ENCODE measurements at places on chromosomes 5 and 9.

- DNase-seq: peak; percentile 42
Measured at GRCh38 chr5:139075066-139076050, 122.8 kb downstream of the SIL1 start.

GRCh38 chr9:18331808-18332209, 142.1 kb upstream of the ADAMTSL1 start:
- no peak for DNase-seq

DNA sequence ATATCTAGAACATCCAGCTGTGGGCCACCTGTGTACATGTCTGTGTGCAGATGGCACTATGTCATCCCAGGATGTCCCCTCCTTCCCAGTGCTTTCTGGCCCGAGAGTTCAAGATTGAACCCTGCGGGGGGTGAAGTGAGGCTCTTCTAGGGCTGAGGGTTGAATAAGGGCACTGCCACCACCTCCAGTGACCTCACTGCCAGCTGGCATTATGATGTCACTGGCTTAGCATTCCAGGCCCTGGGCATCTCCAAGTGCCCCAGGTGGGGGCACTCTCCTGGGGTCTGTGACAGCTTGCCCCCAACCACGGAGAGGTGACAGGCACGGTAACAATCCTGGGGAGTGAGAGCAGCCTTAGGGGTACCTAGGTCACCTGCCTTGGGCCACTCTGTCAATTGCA, 27.1 kb downstream of the CXXC5 start:
- no peak for DNase-seq

DNA sequence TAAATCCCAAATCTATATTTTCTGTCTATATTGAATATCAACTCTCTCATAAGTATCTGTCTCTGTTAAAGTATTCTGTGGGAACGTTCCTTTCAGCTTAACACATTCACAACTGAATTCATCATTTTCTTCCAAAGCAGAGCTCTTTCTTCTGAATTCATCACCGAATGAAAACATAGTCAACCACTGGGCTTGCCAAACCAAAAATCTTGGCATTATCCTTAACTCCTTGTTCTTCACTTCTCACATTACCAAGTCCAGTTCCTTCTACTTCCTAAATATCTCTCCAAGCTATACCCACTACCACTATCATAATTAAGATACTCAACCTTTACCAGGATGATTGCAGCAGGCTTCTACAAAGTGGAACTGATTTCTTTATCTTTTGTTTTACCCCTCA, 559.8 kb downstream of the MAT2B start:
- DNase-seq: no peak

DNA sequence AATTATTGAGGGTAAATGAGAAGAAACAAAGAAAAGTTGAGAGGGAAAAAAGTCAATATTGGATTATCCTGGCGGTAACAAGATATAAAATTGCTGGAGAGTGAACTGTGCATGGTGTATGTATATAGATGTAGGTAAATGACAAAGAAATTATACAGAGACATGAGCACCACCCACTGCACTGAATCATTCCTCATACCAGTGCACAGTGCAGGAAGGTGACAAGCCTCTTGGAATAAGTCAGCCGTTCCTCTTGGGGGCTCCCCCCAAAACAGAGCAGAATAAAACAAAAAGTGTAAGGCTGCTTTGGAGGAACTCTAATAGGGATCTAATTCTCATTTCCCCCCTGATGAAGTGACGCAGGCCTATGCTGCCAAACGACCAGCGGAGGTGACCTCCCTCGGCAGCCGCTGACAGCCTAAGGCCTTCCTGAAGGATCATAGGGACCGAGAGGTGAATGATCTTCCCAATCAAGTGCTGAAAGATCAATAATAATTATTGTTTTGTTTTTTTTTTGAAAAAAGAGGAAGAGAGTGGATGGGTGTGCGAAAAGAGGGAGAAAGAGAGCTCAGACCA, 245.0 kb downstream of the PSAT1 start:
- no peak for DNase-seq

DNA sequence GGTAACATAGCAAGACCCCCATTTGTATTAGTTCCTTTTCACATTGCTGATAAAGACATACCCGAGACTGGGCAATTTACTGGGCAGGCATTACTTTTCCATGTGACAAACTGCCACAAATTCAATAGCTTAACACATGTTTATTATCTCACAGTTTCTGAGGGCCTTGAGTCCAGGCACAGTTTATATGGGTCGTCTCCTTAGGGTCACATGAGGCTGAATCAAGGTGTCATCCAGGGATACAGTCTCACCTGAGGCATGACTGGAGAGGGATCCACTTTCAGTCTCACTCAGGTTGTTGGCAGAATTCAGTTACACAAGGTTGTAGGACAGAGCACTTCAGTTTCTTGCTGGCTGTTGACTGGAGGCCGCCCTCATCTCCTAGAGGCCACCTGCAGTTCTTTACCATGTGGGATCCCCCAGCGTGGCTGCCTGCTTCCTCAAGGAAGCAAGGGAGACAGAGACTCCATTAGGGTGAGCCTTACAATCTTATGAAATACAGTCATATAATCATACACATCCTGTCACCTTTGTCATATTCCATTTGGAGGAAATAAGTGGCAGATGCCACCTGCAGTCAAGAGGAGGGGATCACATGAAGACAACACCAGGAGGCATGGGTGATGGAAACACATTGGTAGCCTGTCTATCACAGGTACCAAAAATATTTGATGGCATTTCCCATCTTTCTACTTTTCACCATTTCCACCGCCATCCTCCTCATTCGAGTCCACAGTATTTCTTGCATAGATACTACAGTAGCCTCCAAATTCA, 15.1 kb upstream of the ERAP1 start:
- DNase-seq: no peak

GRCh38 chr5:140018920-140019644, 24.0 kb downstream of the NRG2 start:
- DNase-seq: no peak

DNA sequence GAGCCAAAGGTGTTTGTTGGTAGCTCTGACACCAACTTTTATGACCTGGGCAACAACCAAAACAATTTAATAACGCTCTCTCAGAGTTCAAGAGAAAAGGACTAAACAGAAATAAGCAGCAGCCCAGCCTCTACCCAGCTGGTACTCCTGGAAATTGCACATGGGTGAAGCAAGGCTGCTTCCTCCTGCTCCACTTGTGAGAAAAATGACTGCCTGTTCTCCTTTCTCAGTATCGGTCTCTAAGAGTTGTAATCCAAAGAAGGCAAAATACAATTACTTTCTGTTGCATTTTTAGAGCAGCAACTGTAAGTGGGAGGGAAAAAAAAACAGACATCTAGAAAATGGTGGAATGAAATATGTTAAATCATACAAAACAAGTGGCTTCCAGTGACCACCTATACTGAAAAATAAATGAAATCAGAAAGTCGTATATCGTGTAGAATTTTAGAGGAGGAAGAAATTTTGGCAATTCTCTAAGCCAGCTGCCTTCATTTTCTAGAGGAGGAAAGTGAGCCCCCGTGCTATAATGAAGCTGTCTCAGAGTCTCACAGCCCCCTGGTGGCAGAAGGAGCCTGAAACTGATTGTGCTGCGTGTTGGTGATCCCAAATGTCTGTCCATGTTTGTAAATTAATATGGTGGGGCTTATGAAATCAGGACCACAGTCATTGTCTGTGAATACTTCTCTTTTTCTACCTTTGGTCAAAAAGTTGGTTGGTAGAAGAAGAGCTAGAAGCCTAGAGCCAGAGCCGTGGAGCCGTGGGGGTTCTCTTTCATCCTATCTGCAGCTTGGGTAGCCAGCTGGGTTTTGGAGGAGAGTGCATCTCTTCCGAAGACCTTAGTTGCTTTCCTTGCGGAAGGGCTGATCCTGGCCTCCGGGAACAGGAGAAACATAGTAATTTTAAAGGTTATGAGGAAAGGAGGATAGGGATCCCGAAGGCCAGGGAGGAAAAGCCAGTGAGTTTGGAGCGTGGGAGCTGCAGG, 139.9 kb downstream of the PIP5K1B start:
- peak; percentile 9 for DNase-seq
